ENCODE measurements at places on chromosomes 4 and X. TPM values are rescaled to one million over a fixed set of nuclear protein-coding genes. Genes with fewer than 3 reads are reported as not detected.

The FAT4 gene
- total RNA-seq: 7.3 TPM

The CLCN4 gene
- 2.6 TPM for total RNA-seq

DNA sequence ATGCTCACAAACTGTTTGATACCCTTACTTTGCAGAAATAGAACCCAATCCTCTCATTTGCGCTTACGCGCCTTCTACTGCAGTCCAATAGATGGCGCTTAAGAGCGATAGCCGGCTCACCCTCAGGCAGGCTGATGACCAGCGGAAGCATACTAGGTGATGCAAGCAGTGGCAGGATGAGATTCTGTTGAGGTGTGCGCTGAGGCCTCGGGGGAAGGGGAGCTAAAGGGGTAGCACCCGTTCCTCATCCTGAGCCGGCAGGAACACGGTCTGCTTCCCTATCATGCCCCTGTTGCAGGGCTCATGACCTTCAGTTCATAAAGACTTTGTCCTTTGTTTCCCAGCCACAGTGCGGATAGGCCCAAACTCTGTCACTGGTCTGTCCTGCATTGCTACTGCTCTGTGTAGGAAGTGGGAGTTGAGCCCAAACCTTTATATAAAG is 628.9 kb downstream of the TLL1 start:
- DNase-seq: no peak

The UCP1 gene
- not detected for total RNA-seq

The CHRDL1 gene
- total RNA-seq: 248 TPM

DNA sequence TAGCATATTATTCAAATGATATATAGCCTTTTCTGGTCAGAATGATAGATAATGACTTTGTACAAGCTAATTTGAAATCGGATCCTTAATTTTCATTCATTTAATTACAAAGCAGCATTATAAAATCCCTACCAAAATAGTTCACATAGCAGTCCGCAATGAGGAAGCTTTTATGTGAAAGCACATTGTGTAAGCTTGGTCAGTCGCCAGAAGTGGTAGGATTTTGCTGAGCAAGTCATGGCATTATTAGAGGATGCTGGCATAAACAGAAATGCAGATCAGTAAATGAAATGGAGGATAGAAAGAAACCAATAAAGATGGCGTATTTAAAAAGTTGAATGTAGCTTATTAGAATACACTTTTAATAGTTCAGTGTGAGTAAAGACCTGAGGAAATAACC is 93.2 kb upstream of the DIAPH2 start:
- DNase-seq: no peak

- no peak for DNase-seq
These were observed 300.5 kb downstream of the FGF13 start for GRCh38 chrX:138411048-138411447.

The DCUN1D4 gene
- 59.1 TPM for total RNA-seq

DNA sequence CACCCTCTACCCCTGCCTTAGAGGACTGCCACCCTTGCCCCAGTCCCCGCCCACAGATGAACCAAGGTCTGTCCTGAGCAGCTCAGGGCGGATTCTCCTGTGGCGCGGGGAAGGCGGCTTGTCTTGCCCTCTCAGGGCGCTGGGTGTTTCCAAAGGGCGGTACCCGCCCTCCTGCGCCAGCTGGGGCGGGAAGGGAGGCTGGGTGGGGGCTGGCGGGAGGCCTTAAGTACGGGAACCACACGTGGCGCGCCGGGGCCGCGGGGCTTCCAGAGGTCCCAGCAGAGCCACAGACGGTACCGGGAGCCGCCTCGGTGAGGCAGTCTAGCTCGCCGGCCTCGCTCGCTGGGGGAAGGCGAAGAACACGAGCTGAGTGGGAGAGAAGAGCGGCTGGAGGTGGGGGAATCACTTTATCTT is 361.1 kb downstream of the MID1IP1 start:
- no peak for DNase-seq

DNA sequence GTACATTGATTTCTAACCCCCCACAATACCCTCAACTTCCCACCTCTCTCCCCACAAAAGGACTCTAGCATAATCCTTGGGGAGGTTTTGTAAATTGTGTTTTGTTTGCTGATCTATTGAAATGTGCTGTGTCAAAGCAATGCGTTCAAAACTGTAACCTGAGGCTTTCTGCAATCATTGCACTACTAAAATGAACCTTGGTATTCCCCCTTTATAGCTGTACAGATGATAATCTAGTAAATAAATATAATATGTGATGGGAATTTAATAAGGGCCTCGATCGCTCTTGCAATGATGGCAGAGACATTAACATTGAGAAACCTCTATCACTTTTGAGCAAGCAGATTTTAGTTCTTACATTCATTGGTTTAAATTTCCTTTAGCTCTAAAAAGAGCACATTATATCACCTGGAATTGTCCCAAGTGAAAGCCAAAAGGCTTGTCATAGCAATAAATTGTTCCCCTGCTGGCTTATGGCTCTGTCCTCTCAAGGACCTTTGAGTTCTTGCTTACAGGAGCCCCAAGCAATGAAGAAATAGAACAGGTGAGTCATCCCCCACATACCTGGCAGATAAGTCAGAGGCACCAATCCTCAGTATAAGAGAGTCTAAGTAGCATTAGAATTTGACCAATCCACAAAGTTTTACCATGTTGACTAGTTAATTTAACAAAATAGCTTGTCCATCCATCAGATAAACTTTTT is 18.4 kb upstream of the ACE2 start:
- no peak for DNase-seq

The KCTD8 gene
- total RNA-seq: not detected

The TASL gene
- total RNA-seq: 4.0 TPM

The RPGR gene
- 31.2 TPM for total RNA-seq

DNA sequence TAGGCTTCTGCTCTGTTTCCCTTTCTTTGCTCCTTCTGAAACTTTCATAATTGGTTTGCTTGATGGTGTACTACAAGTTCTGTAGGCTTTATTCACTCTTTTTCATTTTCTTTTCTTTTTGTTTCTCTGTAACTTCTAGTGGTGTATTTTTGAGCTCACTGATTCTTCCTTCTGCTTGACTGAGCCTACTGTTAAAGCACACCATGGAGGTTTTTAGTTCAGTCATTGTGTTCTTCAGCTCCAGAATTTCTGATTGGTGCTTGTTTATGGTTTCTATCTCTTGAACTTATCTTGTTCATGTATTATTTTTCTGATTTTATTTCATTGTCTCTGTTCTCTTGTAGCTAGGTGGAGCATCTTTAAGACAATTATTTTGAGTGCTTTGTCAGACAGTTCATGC is 33.4 kb upstream of the C4orf54 start:
- no peak for DNase-seq

DNA sequence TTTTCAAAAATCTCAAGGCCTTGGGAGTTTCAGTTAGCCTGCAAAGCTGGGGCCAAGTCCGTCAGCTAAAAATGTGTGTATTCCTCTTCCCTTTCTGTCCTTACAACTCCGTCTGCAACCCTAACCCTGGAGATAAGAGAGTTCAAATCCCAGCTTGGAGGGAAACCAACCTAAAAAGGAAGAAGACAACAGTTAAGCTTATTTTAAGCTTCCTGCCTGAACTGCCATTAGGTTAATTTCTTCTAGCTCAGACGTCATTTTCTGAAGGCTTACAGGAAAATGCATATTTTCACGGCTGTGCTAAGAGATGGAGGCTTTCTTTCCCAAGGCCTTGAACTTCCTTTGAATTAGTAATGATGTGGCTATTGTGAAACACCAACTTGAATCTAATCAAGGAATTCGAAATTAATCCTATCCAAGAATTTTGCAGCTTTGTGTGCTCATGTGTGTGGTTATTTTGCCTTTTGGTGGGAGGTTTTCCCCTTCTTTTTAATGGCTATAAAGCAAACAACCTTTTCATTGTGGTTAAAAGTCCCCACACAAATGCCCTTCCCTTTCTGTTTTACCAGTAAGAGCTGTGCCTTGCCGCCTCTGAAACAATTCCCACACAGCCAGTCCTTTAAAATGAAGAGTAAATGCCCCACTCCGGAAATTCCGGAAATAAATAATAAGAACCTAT is 103.5 kb downstream of the IRF2 start:
- no peak for DNase-seq

The MYOZ2 gene
- total RNA-seq: 0.29 TPM

The BTC gene
- total RNA-seq: 1.3 TPM

- no peak for DNase-seq
These were observed 12.4 kb downstream of the YTHDC1 start for GRCh38 chr4:68337522-68337921.

GRCh38 chr4:22720091-22720490 is 27.4 kb downstream of the GBA3 start:
- no peak for DNase-seq

The TRO gene
- total RNA-seq: 3.9 TPM

The PAGE2B gene
- not detected for total RNA-seq

GRCh38 chr4:74474345-74475090 is 29.6 kb downstream of the AREG start:
- no peak for DNase-seq

DNA sequence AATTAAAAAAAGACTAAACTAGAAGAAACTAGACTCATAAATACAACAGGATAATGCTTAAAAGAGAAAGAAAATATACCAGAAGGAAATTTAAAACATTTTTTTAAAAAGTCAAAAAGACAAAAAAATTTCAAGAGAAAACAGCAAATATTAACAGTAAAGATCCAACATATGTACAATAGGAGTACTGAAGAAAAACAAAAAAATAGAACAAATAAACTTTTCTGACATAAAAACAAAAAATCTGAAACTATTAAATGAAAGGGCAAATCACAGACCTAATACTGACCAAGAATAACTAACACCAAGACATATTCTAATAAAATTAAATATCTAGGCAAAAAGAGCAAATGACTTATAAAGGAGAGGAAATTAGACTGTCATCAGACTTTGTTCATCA is 11.5 kb downstream of the DNAJB14 start:
- DNase-seq: no peak

DNA sequence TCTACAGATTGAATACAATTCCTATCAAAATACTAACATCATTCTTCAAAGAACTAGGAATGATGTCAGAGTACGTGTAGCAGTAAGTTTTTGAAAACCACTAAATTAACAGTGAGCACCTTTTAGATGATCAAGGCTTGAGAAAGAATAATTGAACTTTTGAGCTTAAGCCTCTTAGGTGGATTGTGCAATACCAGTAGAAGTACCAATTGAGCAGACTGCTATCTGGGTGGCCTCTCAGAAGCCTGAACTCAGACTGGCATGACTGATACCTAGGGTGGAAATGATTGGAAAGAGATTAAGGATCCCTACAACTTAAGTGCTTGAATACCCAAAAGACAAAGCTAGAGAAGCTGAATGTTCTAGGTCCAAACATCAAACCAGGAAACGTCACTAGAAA is 200.3 kb upstream of the GALNTL6 start:
- no peak for DNase-seq

DNA sequence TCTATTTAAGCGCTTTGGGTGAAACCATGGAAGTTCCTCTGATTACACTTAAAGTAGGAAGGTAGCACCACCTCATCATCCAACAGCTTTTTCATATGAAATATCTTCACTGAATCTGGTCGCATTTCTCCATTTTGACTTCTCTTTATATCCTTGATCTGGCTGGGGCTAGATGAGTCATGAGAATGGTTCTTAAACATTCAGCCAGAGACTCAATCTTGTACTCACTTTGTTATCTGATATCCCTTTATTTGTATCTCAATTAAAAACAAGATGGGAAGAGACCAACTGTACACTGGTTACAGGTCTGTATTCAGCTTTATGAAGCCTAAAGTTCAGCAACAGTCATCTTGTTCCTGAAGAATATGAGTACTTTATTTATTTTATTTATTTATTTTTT is 84.9 kb downstream of the CBLL2 start:
- no peak for DNase-seq

DNA sequence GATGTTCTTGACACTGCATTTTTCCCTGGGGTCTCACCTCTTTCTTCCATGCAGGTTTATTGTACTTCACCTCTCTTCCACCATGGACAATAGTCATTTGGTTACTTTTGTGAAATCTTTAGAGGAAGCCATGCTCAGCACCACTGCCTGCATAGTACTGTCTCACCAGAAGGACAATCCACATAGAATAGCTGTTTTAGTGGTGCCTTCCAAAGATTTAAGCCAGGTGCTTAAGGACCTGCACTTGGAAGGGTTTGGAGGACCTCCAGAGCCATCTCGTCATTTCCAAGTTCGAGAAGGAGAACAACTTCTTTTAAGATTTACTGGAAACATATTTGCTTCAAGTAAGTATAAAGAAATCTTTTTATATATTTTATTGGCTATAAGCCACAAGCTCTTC is 26.7 kb downstream of the DTHD1 start:
- no peak for DNase-seq

DNA sequence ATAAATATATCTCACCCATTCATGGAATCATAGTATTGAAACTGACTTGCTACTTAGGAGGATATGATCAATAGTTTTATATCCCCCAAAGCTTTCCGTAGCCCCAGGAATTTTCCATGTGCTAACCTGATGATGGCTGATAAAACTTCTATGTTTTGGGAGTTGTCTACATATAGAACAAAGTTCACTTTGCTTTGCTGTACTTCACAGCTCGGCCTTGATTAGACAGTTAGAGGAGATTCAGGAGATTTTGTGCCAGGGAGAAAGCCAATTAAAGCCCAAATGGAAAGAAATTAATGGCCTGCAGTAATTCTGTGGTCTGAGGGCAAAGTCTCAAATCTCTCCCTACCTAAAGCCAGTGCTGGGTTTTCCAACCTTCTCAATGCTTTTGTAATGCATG is 114.9 kb upstream of the SLC34A2 start:
- DNase-seq: no peak

The FABP2 gene
- 0.80 TPM for total RNA-seq

DNA sequence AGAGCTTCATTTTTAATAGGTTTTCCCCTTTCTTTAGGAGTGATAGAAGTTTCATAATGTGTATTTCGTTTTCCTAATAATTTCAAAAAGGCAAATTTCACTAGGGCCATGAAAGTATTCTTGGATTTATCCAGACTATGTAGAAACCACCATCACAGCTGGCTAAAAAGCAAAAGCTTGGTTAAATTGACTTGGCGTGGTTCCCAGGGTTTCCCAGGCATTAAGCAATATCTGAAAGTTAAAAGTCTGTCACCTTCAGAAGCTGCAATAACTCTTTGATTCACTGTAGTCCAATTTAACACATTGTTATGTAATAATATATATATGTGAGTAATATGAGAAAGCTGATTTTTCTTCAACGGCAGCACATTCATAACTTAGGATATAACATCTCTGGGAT is 38.3 kb downstream of the NDNF start:
- no peak for DNase-seq

DNA sequence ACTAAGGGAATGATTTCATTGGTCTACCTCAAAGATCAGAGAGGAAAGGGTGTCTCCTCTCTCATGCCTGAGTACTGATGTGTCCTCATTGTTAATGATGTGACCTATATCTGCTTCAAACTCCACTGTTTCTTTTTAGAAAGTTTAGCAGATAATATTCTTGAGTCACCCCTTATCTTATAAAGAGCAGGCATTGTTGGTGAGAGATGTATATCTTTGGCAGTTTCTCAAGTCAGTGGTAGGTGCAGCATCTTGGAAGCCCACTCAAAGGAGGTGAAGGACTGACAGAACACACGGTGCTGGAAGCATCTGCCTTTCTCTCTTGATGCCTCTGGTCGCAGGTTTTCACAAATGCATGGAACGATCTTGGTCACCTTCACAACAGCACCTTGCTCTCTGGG is 71.2 kb downstream of the ZNF518B start:
- DNase-seq: no peak

- DNase-seq: no peak
These were observed at the start of gene MMRN1 for GRCh38 chr4:89894649-89895550. MMRN1 (plus strand) TSS chr4:89894854; CDS start chr4:89894972, 118 bp downstream.
